ENCODE measurements at places on chromosomes 11 and 22. TPM values are rescaled to one million over a fixed set of nuclear protein-coding genes. Genes with fewer than 3 reads are reported as not detected.

DNA sequence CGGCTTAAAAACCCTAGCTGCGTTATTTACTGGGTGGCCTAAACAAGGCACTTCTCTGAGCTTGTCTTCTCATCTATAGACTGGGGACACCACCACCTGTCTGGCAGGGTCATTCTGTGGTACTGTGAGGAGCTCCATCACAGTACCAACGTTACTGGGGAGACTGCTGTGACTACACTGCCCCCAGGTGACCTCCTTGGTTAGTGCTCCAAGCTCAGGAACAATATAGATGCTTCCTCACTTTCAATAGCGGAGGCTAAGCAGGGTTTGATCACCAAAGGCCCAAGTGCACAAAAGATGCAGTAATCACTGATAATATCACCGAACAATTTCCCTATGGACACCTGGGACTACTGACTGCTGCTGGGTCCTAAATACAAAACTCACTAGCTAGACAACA lies 18.8 kb downstream of the PRPF19 start:
- DNase-seq, result no peak

DNA sequence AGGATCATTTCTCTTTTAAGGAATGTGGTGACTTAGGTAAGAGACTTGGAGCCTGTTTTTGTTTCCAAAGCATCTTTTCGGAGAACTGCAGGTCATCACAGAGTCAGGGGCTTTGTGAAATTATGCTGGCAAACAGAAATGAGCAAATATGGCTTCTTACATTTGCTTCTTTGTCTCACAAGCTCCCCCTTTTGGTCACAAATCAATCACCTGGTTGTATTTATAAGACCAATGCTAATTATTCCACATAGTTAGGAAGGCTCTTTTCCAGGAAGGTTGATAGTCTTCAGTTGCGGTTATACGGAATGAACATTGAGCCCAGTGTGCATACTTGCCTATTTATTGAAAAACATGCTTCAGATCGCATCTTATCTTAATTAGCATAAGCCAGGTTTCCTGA lies 34.6 kb upstream of the CEP126 start:
- DNase-seq, result no peak

Gene DNAJB13
- 2.1 TPM for polyA plus RNA-seq

Gene TMEM191C
- polyA plus RNA-seq, result 1.9 TPM

All from right renal pelvis (tissue), 4 donors.